Brain (organoid and tissue), 16 donors: ENCODE measurements at places on chromosomes 5 and 9.

- DNase-seq = no peak
Observed at GRCh38 chr5:88380332-88380731, 111.7 kb upstream of the TMEM161B start.

DNA sequence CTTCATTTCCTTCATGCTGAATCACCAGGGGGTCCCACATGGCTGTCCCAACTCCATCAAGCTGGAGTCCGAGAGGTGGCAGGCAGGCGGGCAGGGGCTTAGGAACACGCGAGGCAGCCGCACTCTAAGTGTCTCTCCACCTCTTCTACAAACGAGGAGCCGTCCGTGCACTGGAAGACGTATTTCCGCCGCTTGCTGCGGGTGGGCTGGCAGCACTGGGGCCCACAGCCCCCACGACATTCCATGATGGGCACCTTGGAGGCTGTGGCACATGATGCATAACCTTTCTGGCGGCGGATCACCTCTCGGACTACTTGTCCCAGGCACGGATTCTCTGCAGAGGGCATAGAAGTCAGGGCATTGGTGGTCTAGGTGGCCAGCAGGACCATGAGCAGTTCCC, 87.2 kb upstream of the PANK3 start:
- no peak for DNase-seq

DNA sequence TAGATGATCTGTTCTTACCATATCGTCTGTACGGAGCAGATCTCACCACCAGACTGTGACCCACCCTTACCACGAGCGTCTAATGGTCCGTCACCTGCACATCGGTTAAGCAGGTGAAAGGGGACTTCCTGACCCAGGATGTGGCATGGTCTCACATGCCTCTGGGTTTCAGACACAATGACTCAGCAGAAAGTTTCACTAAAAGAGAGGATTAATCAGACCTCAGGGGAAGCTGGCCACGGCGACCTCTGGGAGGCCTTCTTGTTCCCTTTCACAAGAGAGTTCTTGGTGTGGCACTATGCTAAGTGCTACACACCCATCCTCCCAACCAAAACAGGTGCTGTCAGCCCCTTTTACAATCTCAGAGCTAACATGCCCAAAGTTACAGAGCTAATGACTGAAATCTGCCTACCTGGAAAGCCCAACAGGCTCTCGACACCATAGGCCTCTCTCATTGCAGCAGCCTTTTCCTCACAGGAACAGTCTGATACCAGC, 41.6 kb downstream of the ADAMTS12 start:
- no peak for DNase-seq

DNA sequence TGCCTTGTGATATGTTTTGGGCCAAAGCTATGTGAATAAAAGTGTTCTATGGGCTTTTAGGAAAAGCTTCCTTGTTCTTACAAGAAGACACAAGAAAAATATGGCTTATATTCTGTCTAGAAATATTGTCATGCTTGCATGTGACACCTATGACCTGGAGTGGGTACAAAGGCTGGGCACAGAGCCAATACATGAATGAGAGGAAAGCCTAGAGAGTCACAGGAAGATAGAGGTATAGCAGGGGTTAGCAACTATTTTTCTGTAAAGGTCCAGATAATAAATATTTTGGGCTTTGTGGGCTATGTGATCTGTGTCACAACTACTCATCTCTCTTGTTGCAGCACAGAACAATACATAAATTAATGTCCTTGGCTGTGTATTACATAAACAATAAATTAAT, 196.6 kb upstream of the CD180 start:
- DNase-seq = no peak

- no peak for DNase-seq
Observed at GRCh38 chr5:80076131-80077050, 41.2 kb downstream of the THBS4 start.

- no peak for DNase-seq
Observed at GRCh38 chr5:129803403-129803802, 55.5 kb downstream of the MINAR2 start.

GRCh38 chr9:120726484-120726883, 12.2 kb upstream of the MEGF9 start:
- DNase-seq = no peak

DNA sequence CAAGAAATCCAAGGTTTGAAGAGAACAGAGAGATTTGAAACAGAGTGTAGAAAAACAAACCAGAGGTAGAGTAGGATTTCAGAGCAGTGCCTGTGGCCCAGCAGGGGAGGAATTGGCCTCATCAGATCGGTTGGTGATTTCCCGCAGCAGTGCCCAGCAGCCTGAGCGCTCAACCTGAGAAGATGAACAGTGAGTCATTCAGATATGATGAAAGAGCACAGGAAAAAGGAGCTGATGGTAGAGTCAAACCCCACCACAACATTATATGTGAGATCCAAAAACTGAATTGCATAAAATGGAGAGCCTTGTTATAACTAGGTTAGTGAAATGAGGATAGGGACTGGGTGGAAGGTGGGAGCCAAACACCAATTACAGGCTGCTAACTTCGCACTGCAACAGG, 248.9 kb downstream of the PIK3R1 start:
- no peak for DNase-seq

- DNase-seq = no peak
Observed at GRCh38 chr9:107309271-107309670, 26.2 kb downstream of the RAD23B start.

- peak; percentile 35 for DNase-seq
Observed at GRCh38 chr5:80134876-80135275, 99.7 kb downstream of the THBS4 start.

DNA sequence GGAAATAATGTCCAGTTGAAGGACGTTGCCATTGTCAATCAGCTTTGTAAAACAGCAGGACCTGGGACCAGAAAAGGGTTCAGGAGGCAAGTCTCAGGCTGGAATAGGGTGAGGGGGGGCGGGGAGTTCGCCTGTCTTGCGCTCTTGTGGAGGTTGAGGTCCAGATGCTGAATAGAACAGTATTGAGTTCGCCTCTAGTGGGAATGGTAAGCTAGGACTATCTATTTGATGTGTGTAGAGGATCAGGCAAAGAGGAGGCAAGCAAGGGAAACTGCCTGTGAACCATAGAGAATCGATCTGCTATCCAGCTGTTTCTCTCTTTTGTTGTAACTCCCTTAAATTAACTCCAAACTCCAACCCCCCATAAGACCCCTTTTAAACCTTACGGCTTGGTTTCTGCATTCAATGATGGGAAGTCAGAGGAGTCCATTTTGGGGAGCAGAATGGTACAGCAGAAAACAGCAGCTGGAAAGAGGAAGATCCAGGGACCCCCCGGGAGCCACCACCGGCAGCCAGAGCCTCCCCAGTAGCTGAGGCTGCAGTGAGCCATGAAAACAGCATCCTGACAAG, 133.7 kb downstream of the SLC28A3 start:
- DNase-seq = no peak

DNA sequence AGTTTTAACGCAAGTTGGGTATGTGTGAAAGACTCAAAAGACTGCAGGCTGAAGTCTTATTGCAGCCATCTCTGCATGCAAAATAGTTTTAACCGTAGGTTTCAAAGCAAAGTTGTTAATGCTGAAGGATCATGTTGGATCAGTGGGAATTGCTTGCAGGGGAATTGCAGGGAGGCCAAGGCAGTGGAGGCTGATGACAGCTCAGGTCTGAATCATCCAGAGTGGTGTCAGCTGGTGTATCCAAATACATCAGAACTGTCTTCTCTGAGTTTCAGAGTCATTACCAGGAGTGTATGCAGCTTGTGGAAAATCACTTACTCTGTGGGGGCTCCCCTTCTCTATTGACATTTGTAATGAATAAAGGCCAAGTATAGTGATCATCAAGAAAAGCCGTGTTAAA, 435.7 kb downstream of the SH3GL2 start:
- no peak for DNase-seq

DNA sequence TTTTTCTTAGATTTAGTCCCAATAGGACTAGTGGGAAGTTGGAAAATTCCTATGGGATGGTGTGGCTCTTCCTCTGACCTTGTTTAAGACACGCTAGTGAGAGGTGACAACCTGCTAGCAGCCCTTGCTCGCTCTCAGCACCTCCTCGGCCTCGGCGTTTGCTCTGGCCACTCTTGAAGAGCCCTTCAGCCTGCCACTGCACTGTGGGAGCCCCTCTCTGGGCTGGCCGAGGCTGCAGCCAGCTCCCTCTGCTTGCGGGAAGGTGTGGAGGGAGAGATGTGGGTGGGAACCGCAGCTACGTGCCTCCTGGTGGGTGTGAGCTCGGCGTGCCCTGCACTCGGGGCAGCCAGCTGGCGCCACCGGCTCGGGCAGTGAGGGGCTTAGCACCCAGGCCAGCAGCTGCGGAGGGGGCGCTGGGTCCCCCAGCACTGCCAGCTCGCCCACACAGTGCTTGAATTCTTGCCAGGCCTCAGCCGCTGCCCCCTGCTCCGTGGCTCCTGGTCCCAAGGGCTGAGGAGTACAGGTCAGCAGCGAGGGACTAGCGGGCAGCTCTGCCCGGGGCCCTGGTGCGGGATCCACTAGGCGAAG, 254.5 kb upstream of the ANKRD55 start:
- DNase-seq = no peak

GRCh38 chr9:75333624-75334023, 245.3 kb downstream of the OSTF1 start:
- DNase-seq = peak; percentile 11

DNA sequence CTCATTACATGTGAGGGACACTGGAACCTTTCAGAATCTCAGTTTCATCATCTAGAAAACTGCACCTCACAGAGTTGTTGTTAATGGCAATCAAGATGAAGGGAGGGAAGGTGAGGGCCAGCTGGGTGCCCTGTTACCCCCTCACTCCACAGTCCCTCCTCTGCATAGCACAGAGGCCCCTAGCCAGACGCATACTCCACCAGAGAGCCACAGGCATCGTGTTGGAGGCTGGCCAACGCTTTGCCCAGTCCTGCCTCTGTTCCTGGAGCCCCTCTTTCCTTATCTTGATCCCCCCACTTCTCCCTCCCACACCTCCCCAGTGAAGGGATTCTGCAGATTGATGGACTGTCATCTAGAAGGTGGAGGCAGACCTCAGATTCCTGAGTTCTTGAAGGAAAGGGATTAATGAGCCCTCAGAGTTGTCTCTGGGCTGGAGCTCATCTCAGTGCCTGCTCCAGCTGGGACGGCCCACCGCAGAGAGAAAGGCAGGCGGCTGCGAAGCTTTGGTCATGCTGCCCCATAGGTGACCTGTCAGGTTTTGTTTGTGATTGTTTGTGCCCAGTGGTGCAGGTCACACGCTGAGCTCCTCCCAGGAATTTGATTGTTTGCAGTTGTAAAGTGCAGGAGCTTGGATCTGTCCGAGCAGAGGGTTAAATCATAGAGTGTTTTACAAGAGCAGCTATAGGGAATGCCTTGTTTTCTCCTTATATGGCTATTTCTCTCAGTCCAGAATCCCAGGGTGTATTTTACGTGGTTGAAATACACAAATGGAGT, 487.3 kb downstream of the CCDC171 start:
- DNase-seq = no peak

DNA sequence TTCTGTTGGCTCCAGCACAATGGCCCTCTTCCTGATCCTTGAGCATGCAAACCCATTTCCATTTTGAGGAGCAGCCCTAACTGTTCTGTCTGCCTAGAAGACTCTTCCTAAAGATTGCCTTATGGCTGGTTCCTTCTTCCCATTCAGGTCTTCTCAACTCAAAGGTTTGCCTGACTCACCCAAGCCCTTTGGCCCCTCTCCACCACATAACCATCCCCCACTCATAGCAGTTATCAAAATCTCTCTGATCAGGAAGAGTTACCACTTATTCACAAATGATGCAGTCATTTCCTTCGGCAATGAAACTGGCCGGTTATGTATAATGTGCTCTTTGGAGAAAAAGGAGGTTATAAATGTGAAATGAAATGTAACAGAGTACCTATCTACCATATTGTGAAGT, 8.9 kb upstream of the POU4F3 start:
- no peak for DNase-seq

GRCh38 chr5:66255714-66256113, 111.6 kb downstream of the SREK1 start:
- no peak for DNase-seq

GRCh38 chr5:132428484-132429462, 59.3 kb downstream of the SLC22A5 start:
- no peak for DNase-seq

DNA sequence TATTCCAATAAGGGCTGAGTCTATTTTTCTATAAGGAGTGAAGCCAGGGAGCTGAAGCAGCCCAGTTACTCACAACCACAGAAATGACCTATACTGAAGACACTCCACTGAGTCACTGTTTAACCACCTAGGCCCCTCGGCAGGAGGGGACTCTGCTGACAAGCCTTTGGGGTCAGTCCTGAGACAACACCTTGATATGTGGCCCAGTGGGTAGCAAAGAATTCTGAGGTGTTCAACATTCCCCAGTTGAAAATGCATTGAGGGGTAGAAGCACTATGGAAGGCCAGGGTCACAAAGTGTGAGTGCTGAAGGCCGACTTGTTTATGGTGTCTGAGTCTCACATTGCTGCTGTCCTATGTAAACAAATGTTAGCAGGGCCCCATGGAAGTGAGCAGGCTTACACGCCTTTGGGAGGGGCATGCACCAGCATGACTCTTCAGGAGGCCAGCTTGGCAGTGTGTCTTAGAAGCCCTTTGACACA, 112.6 kb upstream of the NFIL3 start:
- no peak for DNase-seq

- DNase-seq = peak; percentile 83
Observed at GRCh38 chr9:18007621-18008020, 428.8 kb downstream of the SH3GL2 start.

GRCh38 chr5:82165740-82166530, 112.2 kb downstream of the RPS23 start:
- DNase-seq = peak; percentile 99

GRCh38 chr5:172453206-172453985, 929 bp downstream of the SH3PXD2B start:
- DNase-seq = peak; percentile 87

DNA sequence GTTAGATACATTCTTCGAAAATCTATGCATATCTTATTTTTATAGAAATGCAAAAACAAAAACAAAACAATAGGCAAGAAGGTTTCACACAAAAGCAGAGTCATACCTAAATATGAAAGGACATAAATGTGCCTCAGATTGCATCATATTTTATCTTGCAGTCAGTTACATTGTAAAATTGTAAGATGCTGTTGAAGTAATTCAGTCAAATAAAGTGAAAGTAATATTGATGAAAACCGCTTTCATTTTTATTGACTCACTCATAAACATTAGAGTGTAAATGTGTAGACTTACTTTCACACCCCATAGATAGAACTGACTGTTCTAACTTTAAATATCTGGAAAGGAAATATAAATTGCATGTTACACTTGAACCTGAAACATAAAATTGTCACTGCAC, 931.5 kb upstream of the NUDT12 start:
- no peak for DNase-seq

- DNase-seq = no peak
Observed at GRCh38 chr5:56358046-56358445, 124.9 kb upstream of the ANKRD55 start.

GRCh38 chr9:93467062-93467416, 13.7 kb upstream of the FAM120AOS start:
- DNase-seq = no peak

GRCh38 chr9:86766912-86767311, 180.4 kb downstream of the GAS1 start:
- DNase-seq = peak; percentile 25
